Lower lobe of right lung (tissue), 2 donors: ENCODE measurements at places on chromosomes 5 and 9.

DNA sequence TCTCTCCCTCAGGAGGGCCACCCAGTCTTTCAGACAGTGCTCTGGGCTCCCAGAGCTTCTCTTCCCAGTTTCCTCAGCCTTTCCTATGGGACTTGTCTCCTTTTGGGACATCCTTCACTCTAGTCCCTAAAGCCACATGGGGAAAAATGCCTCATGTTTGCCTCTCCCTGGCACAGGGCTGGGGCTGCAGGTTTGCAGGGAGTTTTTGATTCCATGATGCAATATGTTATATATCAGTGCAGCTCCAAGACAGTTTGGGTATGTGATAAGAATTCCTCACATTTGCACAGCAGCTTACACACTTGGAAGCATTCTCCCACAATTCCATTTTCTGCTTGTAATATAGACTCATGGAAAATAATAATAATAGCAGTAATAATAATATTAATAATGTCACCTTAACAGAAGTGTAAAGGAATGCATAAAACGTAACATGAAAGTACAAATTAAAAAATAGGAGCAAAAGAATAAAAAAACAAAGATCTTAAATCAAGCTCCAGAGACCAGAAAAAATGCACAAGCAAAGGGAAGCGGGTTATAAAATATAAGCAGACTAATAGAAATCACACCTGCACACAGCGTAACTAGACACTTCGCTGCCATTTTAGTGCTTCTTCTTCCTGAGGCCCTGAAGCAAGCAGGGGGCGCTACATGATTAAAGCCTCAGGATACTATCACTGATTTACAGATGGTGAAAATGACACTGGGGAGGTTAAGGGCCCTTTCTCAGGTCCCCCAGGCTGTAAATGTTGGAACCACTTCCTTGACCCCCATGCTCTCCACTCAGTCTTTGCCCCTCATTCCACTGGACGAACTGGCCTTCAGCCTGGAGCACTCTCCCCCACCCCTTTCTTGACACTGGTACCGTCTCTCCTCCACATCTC is 70.0 kb upstream of the IL17B start:
- DNase-seq, result no peak

DNA sequence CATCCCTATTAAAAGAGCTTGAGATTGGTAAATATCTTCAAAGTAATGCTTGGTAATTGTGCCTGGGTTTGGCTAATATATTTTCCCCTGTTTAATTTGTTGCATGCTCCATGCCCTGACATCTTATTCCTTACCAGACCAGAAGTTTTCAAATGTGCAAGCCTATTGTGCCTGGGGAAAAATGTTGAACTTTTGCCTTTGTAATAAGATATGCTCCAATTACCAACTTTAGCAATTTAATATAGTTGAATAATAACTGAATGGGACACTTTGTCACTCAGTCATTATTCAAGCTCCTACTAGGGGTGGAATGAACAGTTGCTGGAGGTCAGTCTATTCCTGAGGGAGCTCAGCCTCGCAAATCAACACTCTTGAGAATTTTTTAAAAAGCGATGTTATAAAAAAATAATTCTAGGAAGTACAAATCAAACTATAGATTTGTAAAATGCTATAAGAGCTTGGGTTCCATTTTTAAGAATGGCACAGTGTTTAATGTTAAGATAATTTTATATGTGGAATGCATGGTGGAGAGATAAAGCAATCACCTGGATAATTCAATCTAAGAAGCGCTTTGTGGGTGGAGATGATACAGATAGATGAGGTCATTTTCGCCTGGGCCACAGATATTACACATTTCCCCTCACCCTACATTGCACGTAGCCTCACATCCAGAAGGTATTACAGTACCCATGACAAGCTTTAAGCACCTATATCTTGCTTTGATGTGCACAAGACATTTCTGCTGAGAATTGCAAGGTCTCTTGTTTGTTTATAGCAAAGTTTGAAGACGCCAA is 231.8 kb downstream of the PIK3R1 start:
- DNase-seq, result no peak

GRCh38 chr9:100309992-100310391 is 42.8 kb downstream of the TEX10 start:
- DNase-seq, result no peak

GRCh38 chr5:124132843-124133242 is 613.6 kb downstream of the ZNF608 start:
- DNase-seq, result no peak

- no peak for DNase-seq
These were observed 6.4 kb downstream of the GABRA6 start for GRCh38 chr5:161691911-161692310.

GRCh38 chr9:99595796-99596195 is 225.9 kb upstream of the NR4A3 start:
- DNase-seq, result no peak

DNA sequence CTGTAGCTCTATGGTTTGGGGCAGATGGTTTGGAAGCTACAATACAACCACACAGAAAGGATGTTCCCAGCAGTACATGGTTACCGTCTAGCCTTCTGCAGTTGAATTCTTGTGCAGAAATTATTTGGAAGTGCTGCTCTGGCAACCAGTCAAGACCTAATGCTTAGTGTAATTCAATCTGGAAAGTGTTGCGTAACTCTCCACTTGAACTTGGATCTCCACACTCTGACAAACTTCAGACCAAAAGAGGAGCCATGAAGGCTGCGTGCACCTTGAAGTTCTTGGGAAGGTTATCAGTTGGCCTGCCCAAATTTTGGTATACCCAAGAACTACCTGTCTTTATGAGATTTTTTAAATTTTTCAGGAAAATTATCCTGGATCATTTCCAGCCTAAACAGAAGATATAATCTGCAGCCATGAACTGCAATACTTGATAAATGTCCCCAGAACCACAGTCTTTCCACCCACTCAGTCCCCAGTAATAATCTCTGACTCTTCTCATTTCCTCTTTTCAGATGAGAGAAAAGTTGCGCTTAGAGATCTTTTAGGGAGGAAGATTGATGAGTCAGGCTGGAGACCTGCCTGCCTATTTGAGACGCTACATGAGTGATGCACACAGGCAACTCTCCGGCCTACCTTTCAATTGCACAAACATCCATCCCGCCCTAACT is 159.9 kb downstream of the FANCC start:
- no peak for DNase-seq

DNA sequence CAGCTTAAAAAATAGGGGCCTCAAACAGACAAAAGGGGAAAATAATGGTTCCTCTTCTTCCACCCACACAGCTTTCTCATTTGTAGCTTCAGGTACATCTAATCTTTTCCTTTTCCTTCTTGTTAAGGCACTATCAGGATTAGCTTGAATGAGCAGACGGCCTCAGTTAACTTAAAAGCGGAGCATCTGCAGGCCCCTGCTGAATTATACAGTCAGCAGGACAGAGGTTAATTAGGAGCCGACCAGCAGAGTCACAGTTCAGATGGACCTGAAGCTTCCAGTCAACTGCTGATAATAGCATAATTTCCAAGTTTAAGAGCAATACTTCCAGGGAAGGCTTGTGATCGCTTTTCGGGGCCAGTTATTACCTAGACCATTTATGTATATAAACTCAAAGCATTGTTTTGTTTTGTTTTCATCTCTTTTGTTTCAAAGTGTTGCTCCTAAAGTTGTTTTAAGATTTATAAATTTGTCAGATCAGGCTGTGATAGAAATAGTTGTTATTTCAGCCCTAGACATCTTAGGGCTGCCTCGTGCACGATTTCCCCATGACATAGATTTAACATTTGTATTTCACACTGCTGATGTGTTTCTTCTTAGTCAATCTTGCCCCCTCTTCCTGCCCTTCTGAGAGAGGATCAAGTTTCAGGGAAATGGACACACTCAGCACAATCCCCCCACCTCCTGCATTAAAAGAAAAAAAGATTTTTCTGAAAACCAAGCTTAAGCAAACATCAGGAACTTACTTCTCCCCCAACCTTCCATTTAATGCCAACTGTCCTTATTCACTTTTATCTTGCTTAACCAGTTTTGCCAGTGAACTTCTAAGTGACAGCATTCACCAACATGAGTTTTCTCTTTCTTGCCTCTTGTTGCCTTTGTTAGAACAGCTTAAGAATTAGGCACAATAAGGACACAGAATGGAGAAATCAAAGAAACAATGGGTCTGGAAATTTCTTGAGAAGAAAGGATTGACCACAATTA is 449.8 kb downstream of the ARHGEF28 start:
- DNase-seq, result no peak

DNA sequence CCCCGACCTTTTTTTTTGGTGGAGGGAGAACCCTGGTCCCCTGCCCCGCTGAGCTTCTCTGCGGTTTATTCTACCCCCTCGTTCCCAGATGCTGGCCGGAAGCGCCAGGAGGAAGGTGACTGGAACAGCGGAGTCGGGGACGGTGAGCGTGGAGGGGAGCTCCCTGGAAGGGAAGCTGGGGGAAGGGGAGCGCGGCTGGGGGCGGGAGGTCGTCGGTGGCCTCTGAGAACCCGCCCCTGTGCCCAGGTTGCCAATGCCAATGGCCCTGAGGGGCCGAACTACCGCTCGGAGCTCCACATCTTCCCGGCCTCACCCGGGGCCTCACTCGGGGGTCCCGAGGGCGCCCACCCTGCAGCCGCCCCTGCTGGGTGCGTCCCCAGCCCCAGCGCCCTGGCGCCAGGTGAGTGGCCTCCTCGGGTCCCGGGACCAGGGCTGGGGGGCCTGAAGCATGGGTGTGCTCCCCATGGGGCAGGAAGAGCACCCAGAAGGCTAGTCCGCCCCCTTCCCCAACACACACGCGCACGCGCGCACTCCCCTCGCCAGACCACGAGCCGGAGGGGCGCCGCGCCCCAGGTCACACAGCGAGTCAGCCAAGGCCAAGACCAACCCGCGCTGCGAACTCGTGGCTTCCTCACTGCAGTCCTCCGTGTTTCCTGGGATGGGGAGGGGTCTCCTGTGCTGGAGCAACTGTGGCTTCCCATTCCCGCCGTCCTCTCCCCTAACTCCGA is 10.6 kb downstream of the MYOZ3 start:
- no peak for DNase-seq
